ENCODE measurements at places on chromosomes 12 and 14.

DNA sequence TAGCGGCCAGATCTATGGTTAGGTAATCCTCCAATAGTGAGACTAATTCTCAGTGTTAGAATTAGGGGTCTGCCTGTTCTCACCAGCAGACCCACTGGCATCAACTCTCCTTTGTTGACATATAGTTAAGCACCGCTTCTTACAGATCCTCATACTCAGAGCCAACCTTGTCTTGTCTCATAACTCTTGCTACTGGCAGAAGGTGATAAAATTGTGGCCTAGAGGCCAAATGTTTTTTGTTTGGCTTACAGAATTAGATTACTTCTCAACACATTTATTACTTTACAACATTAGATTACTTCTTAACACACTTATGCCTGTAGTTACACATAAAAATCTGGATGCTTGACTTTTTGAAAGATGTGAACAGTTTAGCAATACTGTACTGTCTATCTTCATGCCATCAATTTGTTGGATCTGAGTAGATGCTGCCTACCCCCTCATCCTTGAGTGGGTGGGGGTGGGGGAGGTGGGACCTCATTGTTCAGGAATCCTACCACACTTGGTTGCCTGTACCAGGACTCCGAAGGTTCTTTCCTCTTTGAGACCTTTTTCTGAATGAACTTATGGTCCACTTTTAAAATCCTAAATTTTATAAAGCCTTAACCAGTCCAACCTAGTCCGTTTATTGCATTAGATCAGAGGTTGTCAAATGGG is 7.0 kb downstream of the MTHFD1 start:
- DNase-seq = no peak

GRCh38 chr12:110270125-110270962 is 10.7 kb upstream of the ATP2A2 start:
- DNase-seq = no peak

- DNase-seq = no peak
Observed at GRCh38 chr12:128286970-128287369, 20.0 kb downstream of the TMEM132C start.

DNA sequence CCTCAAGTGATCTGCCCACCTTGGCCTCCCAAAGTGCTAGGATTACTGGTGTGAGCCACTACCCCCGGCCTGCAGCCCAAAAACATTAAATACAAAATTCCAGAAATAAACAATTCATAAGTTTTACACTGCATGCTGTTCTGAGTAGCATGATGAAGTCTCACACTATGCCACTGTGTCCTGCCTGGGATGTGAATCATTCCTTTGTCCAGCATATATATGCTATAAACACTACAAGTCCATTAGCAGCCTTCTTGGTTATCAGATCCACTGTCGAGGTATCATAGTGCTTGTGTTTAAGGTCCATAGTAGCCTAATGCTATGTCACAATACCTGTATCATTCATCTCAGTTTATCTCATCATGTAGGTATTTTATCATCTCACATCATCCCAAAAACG is 15.9 kb downstream of the INTS13 start:
- no peak for DNase-seq

- no peak for DNase-seq
Observed at GRCh38 chr12:121812320-121812871, 8.6 kb downstream of the SETD1B start.

DNA sequence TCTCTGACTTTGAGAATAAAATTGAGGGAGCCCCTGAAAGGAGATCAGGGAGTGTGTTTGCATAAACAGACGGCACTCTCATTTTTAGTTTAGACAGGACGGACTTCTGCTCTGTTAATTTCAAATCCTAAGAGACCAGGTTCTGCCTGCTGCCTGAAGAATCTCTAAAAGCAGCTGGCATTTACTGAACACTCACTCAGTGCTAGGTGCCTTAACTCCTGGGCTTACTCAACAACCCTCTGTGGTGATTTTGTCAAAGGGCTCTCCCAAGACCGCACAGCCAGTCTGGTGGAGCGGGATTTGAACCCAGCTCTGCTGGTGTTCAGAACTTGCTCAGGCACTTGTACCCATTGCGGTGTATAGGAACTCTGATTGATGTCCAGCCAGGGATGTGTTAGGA is 2.2 kb downstream of the ORAI1 start:
- DNase-seq = no peak

- DNase-seq = no peak
Observed at GRCh38 chr14:50677527-50678063, 9.5 kb upstream of the SAV1 start.

- no peak for DNase-seq
Observed at GRCh38 chr14:58918066-58918738, 270.3 kb upstream of the DAAM1 start.

DNA sequence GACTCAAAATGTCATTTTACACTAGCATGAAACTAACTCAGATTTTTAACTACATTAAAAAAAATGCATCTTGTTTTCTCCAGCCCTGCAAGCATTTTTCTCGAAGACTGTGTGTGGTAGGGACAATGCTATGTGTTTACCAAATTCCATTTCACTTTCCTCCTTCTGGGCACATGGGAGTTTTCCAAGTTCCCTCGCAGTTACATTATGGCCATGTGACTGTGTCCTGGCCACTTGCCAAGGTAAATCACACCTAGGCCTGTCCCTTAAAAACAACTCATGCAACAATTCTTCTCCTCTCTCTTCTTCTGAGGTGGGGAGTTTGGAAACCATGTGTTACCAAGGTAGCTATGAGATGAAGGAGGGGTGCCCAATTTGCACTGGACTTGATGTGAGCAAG is 108.7 kb downstream of the SYT10 start:
- no peak for DNase-seq

- DNase-seq = no peak
Observed at GRCh38 chr12:48771588-48772112, 17.2 kb downstream of the ADCY6 start.

DNA sequence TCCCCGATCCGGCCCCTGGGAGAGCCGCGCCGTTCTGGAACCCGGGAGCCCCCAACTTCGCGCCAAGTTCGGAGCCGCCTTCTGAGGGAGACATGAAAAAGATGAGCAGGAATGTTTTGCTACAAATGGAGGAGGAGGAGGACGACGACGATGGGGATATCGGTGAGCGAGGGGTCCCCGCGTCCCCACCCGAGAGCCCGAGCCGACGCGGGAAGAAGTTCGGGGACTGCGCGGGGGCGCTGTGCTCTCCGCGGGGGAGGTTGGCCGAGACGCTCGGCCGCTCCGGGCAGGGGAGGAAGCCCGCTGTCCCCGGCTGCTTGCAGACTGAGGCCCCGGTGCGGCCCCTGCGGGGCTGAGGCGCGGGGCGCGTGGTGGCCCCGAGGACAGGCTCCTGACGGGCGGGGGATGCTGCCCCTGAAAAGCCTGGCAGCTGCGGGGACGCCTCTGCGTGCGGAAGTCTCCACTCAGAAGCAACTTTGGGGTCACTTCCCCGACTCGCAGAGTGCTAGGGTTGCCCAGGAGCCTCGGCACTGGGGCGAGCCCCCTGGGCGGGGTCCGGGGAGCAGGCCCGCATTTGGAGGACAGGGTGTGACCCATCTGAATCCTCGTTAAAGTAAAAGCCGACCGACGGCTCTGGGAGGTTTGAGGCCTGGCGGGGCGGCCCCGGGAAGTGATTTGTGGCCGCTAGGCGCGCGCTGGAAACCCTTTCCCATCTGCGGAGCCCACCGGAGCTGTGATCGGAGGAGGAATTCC is 511 bp downstream of the ANO6 start:
- DNase-seq = peak; percentile 44

GRCh38 chr12:58420503-58420902 is 479.1 kb downstream of the ATP23 start:
- DNase-seq = no peak

GRCh38 chr14:32307881-32308582 is 21.1 kb upstream of the AKAP6 start:
- DNase-seq = no peak

DNA sequence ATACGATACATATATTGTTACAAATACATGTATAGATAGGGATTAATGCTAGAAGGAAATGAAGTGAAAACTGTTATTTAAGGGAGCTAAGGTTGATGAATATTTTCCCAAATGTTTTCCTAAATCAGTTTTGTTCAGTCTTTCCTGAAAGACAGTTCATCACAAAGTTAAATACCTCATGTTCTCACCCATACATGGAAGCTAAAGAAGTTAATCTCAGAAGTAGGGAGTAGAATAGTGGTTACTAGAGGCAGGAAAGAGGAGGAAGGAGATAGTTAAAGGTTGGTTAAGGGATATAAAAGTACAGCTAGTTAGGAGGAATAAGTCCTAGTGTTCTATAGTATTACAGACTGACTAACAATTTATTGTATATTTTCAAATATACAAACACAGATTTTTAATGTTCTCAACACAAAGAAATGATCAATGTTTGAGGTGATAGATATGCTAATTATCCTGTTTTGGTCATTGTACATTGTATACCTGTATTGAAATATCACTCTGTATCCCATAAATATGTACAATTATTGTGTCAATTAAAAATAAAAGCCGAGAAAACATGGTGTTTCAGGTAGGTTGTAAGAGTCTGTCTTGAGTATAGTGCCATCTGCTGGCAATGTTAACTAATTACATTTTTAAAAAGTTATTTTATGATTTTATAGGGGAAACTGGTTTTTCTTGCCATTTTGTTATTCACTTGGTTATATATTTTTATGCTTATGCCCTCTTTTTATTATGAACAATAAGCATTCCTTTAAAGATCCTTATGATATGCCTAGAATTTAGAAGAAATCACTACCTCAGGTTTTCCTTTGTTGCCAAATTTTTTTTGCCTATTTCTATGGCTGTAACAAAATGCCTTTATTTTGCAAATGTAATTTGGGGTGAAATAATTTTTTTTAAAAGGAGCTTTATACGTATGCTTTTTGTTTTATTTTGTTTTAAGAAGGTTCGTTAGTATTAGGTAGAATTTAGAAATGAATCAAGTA is 26.9 kb downstream of the ZDHHC17 start:
- no peak for DNase-seq

GRCh38 chr14:79017561-79017960 is 847.4 kb downstream of the NRXN3 start:
- DNase-seq = no peak

DNA sequence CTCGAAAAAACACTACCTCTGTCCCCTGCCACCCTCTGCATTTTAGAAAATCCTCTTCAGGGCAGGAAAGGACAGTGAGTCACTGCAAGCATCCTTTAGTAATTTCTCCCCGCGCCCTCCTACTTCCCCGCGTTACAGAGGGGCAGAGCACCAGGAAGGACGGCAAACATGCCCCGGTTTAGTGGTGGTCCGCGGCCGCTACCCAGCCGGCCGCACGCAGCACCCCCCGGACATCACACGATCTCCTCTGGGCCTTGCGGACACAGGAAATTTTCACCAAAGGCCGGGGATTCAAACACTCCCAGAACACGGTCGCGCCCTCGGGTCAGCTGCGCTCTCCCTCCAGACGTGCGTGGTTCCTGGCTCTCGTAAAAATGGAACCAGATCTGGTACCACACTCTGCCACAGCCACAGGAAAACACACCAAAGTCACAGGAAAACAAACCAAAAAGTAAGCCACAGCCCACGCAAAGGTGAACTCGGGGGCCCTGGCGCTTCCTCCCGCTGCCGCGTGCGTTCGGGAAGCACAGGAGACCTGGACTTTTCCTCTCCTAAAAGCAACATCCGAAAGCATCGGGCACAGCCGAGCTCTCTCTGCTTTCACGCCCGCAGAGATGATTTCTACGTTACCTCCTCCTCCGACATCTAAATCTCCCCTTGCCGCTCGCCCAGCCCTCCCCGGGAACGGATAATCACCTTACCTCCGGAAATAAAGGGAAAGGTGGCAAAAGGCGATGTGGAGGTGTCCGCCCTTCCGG is 839 bp downstream of the SLC38A1 start:
- DNase-seq = no peak

DNA sequence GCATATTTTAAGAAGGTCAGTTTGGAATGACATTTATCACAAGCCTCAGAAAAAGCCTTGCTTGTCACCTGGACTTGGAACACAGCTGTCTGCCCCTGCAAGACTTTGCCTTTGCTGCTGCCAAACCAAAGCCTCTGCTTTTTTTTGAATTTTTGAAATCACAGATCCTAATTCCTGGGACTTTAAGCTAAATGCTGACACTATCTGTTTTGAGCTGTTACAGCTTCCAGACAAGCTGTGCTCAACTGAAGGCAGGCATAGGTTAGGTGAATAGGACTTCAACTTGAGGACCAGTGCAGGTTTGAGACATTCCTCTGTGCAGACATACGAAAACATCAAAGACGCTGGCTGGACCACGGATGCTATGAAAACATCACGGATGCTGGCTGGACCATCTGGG is 11.3 kb upstream of the CDKN3 start:
- no peak for DNase-seq

DNA sequence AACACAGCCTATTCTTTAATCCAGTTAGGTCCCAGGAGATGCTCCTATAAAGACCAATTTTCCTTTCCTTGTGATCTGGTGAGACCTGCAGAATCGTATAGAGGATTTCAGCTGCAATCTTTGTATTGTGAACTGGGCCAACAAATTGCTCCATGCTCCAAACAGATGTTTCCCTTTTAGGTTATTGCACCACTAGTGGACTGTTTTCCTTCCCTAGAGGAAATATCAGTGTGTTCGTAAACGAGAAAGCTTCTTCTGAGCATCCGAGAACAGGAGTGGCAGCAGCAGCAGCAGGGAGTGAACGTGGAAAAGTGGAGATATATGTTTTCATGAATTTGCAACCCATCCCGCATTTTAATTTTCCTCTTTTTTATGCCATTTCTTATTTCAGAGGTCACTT is 344.1 kb upstream of the PDE3A start:
- no peak for DNase-seq

GRCh38 chr12:108778053-108778452 is 46.7 kb upstream of the CORO1C start:
- DNase-seq = no peak

DNA sequence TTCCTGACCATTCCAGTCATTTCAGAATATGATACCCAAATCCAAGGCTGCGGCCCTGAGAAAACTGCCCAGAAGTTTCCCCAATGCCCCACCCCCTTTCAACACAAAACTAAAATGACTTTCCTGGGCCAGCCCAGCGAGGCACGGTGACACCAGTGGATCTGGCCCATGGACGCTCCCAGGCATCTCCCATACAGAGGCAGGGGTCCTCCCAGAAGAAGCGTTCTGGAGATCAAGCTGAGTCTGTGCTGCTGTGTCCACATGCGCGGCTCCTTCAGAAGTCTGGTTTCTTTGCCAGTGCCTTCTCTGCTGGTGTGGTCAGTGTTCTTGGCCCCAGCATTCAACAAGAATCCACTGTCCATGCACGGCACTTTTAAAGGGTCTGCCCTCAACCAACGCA is 228.2 kb upstream of the SFSWAP start:
- no peak for DNase-seq

- DNase-seq = no peak
Observed at GRCh38 chr12:101165319-101165718, 44.7 kb downstream of the SLC5A8 start.

- DNase-seq = peak; percentile 74
Observed at GRCh38 chr12:108618079-108618952, 15.4 kb downstream of the SELPLG start.

DNA sequence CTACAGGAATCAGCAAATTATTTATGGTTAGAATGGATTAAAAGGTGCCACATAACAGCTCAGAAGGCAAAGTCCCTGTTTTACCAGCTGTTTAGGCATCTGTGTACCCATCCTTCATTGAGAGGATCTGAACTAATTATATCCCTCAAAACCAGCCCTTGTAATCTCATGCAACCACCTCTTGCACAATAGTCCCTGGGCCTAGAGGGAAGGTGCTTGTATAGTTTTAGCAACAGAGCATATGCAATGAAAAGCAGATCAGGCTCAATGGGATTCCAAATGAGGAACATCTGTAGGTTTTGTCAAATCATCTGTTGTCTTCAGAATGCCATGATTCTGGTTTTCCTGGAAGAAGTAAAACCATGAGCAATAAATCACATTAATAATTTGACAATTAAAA is 26.0 kb upstream of the GLIPR1L2 start:
- no peak for DNase-seq

GRCh38 chr12:64895526-64895925 is 71.1 kb downstream of the TBC1D30 start:
- no peak for DNase-seq

Measured in T-helper 2 cell treated with Interferon-gamma antibody and Interleukin-4, amounts not matched to agents 5 μg/mL and 100 μg/mL, for 36 hours (primary cell).